ENCODE measurements at places on chromosomes 13 and 19. TPM values are rescaled to one million over a fixed set of nuclear protein-coding genes. Genes with fewer than 3 reads are reported as not detected.

MYPOP gene
- 1.4 TPM for polyA plus RNA-seq

SLC46A3 gene
- 3.5 TPM for polyA plus RNA-seq

ZNF649 gene
- polyA plus RNA-seq: 4.4 TPM

LPAR2 gene
- polyA plus RNA-seq: 18.6 TPM

C19orf38 gene
- polyA plus RNA-seq: 0.07 TPM

KLF1 gene
- 0.07 TPM for polyA plus RNA-seq

ZNF180 gene
- polyA plus RNA-seq: 1.1 TPM

ZNF526 gene
- polyA plus RNA-seq: 8.6 TPM

PIP5K1C gene
- 8.9 TPM for polyA plus RNA-seq

ZNF585A gene
- 7.2 TPM for polyA plus RNA-seq

ACTN4 gene
- 524 TPM for polyA plus RNA-seq

EDDM13 gene
- polyA plus RNA-seq: 3.8 TPM

MIA gene
- polyA plus RNA-seq: 166 TPM

VAV1 gene
- not detected for polyA plus RNA-seq
